ENCODE measurements at places on chromosomes 6 and 20. TPM values are rescaled to one million over a fixed set of nuclear protein-coding genes. Genes with fewer than 3 reads are reported as not detected.

BCAS1 gene
- total RNA-seq: not detected

SOX18 gene
- 0.56 TPM for total RNA-seq

MUCL3 gene
- not detected for total RNA-seq

AGPAT4 gene
- total RNA-seq: 10.1 TPM
